Activated CD8-positive, alpha-beta memory T cell treated with anti-CD3 and anti-CD28 coated beads for 24 hours (primary cell): ENCODE measurements at places on chromosomes 1 and 21.
A peak's percentile ranks its signal among the peaks of the same experiment; 100 is the strongest.

DNA sequence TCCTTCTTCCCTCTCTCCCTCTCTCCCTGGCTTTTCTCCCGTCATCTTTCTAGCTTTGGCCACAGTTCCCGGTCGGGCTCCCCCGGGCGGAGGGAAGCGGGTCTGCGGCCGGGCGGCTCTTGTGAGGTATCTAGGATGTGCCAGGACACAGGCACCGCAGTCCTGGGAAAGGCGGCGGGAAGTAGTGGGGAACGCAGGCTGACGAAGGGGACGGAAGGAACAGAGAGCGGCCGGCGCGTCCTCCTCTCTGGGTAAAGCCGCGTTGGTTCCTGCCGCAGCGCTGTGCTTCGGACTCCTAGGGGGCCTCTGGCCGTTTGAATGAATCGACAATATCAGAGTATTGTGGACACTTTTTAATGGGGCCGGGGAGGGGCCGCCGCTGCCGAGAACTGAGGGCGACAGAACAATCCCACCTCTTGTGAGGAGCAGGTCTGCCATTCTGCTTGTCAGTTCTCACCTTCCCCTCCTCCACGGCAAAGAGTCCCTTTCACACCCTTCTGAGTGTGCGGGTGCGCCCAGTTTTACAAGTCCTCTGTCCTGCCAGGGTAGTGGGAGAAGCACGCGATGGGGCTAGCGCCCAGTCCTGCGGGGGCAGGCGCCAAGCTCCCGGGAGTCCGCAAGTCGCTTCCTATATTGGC is 1.2 kb upstream of the LHX9 start:
- peak; percentile 71 for DNase-seq

DNA sequence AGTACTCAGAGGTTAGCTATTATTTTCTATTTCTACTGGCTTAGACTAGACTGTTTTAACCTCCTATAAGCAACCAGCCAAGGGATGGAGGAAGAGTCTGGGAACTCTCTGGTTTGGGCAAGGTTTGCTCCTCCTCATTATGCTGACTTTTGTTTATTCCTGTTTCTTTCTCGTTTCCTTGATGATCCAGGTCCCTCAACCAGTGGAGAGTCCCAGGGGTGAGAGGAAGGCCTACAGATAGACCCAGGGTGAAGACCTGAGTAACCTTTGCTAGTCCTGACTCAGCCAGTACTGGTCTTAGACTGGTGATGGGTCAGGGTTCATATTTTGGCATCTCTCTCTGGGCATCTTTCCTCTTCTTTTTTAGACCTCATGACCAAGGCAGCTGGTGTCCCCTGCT is 5.4 kb downstream of the TUFT1 start:
- no peak for DNase-seq

- DNase-seq = no peak
Measured at GRCh38 chr1:43368646-43369020, 822 bp upstream of the ELOVL1 start.

- no peak for DNase-seq
Measured at GRCh38 chr1:27928216-27928954, 6.4 kb upstream of the SMPDL3B start.

DNA sequence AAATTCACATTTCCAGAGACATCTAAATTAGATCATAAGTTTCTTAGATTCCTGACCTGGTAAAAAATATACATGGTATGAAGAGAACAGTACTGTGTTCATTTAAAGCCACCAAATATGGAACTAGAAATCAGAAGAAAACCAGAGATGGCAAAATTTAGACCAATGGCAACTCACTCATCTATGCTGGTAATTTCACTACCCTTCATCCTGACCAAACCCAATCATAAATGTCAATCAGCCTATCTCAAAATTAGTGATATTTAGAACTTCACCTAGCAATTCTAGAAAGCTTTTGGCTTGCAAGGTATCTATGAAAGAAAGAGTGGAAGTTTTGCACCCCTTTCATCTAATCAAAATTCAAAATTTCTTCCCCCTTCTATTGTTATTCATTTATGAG is 107.7 kb downstream of the NIBAN1 start:
- DNase-seq = no peak

- DNase-seq = no peak
Measured at GRCh38 chr1:51649593-51650091, 32.8 kb downstream of the OSBPL9 start.

- DNase-seq = no peak
Measured at GRCh38 chr1:203677771-203678170, 51.1 kb downstream of the ATP2B4 start.

DNA sequence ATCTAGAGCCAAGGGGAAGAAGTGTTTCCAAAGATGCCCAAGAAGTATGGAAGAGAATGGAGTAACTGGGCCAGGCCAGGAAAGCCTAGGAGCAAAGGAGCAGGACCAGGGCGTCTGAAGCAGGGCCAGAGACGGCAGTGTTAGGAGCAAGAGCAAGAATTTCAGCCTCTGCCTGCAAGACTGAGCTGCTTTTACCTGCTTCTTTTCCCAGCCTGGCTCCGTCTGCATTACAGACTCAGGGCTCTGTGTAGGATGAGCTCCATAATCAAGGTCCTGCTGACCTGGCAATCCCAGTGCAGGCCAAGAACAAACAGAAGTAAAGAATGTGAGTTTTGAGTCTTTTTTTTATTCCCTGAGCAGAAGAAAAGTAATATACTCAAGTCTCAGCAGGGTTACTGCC is 10.1 kb downstream of the FMO1 start:
- DNase-seq = no peak

DNA sequence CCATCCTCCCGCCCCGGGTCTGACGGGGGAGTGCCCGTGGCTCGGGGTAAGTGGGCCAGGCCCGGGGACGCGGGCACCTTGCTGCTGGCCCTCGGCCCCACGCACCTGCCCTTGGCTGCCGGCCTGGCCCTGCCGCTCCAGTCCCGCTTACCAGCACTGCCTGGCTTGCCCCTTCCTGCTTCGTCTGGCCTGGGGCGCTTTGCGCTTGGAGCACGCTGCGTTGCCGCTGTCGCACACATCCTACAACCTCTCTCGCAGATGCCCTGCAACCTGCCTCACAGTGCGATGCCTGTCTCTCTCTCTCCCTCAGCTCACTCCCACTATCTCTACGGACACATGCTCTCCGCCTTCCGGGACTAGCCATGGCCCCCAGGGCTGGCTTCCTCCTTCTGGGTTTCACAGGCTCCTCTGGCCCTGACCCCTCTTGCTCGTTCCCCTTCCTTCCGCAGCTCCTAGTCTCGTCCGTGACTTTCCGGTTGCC is 9.7 kb downstream of the MYOG start:
- DNase-seq = no peak

DNA sequence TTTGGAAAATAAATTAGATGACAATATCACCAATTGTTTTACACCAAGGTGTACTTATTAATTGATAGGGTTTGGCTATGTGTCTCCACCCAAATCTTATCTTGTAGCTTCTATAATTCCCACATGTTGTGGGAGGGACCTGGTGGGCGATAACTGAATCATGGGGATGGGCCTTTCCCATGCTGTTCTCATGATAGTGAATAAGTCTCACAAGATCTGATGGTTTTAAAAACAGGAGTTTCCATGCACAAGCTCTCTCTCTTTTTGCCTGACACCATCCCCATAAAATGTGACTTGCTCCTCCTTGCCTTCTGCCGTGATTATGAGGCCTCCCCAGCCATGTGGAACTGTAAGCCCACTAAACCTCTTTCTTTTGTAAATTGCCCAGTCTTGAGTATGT is 131.0 kb upstream of the LMO4 start:
- DNase-seq = no peak

DNA sequence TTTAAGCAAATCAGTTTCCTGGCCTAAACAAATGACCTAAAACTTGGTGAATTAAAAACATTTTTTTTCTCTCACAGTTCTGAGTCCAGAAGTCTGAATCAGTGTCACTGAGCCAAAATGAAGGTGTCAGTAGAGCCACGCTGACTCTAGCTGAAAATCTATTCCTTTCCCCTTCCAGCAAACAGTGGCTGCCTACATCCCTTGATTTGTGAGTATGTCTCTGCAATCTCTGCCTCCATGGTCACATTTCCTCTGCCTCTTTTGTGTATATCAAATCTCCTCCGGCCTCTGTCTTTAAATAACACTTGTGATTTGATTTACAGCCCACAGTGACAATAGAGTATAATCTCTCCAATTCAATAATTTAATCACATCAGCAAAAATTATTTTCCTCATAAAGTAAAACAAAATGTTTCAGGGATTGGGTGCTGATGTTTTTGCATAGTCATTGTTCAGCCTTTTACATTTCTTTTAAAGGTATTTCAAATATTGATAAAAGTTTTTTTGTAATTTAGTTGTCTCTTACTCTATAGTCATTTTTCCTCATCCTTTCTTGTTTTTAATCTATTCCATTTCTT is 1715.4 kb downstream of the BRINP3 start:
- DNase-seq = no peak

GRCh38 chr1:104190821-104191220 is 441.1 kb downstream of the AMY1C start:
- DNase-seq = no peak

- peak; percentile 59 for DNase-seq
Measured at GRCh38 chr1:87334351-87335174, 5.9 kb downstream of the LMO4 start.

GRCh38 chr1:84855168-84855567 is 37.8 kb downstream of the LPAR3 start:
- no peak for DNase-seq

- DNase-seq = no peak
Measured at GRCh38 chr1:87951852-87952251, 623.2 kb downstream of the LMO4 start.
